Effector memory CD8-positive, alpha-beta T cell (primary cell): ENCODE measurements at places on chromosomes 4 and X.

DNA sequence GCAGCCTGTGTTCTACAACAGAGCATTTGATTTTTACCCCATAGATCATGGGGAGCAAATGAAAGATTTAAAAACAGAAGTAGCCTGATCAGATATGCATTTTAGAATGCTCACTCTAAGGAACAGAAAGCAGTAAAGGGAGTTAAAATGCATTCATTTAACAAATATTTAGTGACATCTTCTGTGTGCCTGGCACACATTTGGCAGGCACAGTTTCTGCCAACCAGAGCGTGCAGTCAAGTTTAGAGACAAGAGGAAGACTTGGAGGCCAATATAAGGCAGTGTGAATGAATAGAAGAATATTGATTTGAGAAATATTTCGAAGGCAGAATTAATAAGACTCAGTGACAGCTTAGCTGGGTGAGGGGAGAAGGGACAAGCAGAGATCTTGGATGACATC, 210.1 kb downstream of the KDR start:
- no peak for DNase-seq

DNA sequence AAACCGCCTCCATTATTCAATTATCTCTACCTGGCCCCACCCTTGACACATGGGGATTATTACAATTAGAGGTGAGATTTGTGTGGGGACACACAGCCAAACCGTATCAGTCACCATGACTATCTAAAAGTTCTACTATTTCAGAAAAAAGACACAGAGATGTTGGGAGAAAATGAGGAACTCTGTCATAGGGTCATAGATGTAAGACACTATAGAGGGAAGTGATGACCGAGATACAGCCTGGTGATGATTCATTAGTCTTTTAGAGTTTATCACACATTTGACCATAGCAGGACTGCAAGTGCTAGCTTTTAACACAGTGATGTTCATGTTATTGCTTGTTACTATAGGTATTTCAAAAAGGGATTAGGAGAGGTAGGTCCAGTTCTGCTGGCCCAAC, 357.0 kb upstream of the AADAT start:
- no peak for DNase-seq

DNA sequence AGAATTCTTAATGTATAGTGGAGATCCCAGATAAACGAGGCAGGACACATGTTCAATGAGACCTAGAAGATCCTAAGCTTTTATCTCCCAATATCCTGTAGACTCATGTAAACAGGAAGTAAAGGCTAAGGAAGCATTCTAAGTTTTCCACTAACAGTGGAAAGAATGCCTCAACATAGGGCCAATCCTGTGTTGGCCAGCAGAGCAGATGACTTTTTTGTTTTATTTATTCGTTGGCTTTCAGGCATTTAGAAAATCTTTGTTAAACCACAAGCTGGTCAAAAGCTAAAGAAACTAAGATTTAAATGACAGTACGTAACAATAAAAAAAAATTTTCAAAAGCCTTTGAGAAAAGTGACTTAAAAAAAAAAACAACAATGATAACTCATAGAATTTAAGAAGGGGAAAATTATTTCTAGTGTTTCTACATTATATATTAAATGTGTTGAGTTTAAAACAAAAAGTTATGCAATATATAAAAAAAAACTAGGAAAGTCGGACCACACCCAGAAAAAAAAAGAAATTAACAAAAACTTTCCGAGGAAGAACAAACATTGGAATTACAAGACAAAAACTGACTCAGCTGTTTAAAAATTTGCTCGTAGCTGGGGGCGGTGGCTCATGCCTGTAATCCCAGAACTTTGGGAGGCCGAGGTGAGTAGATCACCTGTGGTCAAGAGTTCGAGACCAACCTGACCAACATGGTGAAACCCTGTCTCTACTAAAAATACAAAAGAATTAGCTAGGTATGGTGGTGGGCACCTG, 759.3 kb downstream of the FSTL5 start:
- no peak for DNase-seq

GRCh38 chr4:17512973-17513665, 1.2 kb upstream of the QDPR start:
- no peak for DNase-seq

DNA sequence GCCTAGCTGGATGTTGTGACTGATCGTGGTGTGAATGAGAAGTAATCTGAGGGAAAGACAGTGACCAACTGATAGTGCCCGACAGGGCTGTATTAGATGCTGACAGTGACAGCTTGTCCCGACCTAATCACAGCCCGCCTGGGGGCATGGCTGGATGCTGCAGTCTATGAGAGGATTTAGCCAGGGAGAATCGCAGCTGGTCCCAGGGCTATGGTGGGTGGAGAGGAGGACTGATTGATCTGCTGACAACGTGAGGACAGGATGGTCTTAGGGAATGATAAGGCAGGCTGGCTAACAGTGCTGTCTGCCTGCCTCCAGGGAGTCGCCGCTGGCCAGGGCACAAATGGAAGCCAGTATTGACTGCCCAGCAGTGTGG, 621 bp upstream of the SUV39H1 start:
- DNase-seq = no peak

GRCh38 chrX:24343719-24344118, 16.7 kb upstream of the SUPT20HL1 start:
- no peak for DNase-seq

GRCh38 chr4:11106190-11106589, 322.5 kb downstream of the HS3ST1 start:
- DNase-seq = no peak

- DNase-seq = no peak
These were observed 18.0 kb downstream of the SHISA3 start for GRCh38 chr4:42415281-42415680.

DNA sequence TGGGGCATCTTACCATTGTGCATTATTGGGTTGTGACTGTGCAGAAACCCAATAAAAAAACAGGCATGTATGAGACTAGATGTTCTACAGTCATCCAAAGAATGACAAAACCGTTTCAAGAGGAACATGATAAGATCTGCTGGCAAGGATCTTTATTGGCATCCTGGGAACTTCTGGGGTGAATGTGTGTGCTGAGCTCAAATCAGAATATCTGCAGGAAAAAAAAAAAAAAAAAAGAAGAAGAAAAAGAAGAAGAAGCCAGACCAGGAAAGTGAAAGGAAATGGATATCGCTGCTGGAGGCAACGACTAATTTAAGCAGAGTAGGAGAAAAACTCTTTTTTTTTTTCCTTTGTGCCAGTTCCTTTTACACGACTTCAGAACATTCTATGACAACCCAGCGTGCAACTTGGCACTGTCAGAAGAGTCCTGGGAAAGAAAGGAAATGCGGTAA, 484.2 kb upstream of the BOD1L1 start:
- no peak for DNase-seq
